ENCODE measurements at places on chromosomes 5 and 9.

- no peak for DNase-seq
Measured at GRCh38 chr5:1961304-1961946, 78.7 kb upstream of the IRX4 start.

GRCh38 chr5:89604342-89604741 is 721.4 kb upstream of the MEF2C start:
- DNase-seq = no peak

- DNase-seq = no peak
Measured at GRCh38 chr5:9716838-9717281, 86.7 kb upstream of the TAS2R1 start.

GRCh38 chr5:42641336-42642005 is 115.1 kb upstream of the CCDC152 start:
- DNase-seq = no peak

DNA sequence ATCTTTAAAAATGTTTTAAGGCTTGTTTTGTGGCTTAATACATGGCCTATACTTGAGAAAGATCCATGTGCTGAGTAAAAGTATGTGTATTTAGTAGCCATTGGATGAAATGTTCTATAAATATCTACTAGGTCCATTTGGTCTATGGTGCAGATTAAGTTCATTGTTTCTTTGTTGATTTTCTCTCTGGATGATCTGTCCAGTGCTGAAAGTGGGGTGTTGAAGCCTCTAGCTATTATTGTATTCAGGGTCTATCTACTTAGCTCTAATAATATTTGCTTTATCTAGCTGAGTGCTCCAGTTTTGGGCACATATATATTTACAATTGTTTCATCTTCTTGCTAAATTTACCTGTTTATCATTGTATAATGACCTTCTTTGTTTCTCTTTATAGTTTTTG is 272.2 kb upstream of the NR4A3 start:
- DNase-seq = no peak

- DNase-seq = no peak
Measured at GRCh38 chr5:117652036-117652957, 1077.7 kb upstream of the SEMA6A start.

GRCh38 chr5:148911386-148911785 is 85.0 kb downstream of the ADRB2 start:
- DNase-seq = no peak

DNA sequence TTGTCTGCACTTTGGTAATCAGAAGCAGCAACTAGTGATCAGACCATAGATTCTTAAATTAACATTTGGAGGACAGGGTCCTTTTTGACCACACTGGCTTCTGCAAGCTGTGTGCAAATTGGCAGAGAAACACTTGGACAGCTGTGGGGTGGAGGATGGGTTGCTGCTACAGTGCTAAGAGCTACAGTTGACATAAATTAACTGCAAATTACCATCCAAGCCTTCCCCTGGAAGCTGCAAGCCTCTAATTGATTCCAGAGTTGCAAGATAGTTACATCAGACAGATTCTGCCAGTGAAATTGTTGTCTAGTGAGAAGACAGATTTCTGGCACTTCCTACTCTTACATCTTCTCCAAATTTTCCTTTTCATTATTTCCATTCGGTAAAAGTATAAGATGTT is 517.7 kb downstream of the DIRAS2 start:
- DNase-seq = no peak

DNA sequence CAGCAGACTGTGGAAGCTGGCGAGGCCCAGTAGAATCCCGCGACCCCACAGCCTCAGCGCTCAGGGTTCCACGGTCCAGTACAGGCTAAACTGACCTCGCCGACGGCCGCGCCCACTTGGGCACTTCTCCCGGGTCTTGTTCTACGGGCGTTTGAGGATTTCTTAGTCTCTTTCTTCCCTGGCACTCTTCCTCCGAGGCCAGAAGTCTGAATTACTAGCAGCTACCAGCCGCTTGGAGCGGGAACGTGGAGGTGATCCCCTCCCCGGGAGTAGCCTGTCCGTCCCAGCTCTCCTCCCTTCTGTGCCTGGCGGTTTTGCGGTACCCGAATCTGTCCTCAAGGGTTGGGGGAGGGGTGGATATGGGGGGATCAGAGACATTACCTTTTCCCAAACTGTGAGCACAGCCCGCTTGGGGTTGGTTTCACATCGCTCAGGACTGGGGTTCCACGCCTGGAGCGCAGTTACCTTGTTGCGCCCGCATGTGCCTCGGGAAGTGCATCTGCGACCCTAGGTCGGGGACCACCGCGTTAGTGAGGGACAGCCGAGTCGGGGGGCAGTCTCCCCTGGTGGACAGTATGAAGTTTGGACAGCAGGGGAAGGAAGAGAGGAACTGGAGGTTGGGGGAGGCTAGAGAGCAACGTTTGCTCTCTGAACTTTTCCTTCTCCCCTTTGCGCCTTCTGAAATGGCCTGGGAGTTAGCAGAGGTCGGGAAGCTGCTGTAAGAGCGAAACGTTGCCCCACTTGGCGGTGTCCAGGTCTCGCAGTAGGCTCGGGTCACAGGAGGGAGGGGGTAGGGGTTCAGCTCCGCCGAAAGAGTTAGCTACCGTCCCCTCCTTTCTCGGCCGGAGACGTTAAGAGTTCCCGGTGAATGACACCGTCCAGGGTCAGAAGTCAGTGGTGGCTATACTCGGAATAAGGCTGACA is 190.8 kb downstream of the MEF2C start:
- no peak for DNase-seq

GRCh38 chr5:154610321-154611154 is 132.5 kb upstream of the HAND1 start:
- DNase-seq = peak; percentile 65

DNA sequence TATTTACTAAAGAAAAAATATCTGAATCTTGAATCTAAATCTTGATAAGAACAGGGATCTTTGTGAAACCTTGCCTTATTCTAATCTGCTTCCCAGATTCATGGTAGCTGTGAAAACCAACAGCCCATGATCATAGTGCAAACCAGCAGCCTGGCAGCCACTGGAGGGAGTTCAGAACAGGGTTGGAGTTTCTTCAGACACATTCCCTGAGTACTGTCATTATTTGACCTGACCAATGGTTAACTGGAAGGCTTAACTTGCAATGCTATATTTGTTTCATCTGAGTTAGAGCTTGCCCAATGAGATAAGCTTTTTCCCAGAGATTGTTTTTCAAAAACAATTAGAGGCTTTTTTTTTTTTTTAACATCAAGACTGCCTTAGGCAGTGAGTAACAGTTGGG is 47.8 kb downstream of the LOX start:
- DNase-seq = no peak

- no peak for DNase-seq
Measured at GRCh38 chr9:23088932-23089364, 642.3 kb downstream of the DMRTA1 start.

DNA sequence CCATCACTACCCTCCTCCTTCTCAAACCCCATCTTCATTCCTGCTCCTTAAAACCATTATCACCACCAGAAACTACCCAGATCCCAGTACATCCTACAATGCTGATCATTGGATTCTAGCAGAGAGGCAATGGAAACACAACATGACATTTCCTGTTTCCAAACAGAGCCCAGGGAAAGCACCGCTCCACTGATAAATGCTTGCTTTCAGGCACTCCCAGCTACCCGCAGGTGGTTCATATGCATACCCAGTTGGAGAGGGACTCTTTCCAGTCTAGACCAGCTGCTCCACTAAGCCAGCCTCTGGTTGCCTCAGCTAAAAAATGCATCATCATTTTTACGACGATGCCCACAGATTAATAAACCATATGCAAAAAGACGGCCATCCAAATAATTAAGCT is 39.2 kb upstream of the ACO1 start:
- no peak for DNase-seq

GRCh38 chr5:72364171-72364570 is 44.0 kb downstream of the PTCD2 start:
- no peak for DNase-seq
